Uterus (tissue), 4 donors: ENCODE measurements at places on chromosomes 12 and 14.

DNA sequence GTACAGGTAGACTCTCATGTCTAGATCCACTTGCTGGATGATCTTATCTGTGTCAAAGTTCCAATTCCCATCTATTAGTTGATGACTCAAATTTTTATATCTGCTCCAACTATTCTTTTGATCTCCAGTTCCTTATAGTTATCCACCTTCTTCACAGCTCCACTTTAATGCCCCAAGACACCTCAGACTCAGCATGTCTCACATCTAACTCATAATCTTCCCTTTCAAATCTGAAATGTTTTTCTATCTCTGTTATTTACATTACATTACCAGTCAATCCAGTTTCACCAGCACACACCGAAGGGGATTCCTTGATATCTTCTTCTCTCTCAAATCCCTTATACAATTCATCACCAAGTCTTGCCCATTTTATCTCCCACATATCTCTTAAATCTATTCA lies 3.7 kb upstream of the METAP2 start:
- DNase-seq: no peak

GRCh38 chr14:30218907-30219306 lies 291.3 kb upstream of the PRKD1 start:
- no peak for DNase-seq

GRCh38 chr12:101229841-101230241 lies 19.8 kb upstream of the SLC5A8 start:
- no peak for DNase-seq

GRCh38 chr12:66047411-66048021 lies 83.0 kb downstream of the LLPH start:
- DNase-seq: no peak

GRCh38 chr12:88141425-88141773 lies 489 bp downstream of the CEP290 start:
- DNase-seq: no peak

- DNase-seq: no peak
These were observed 55.7 kb upstream of the PRPF39 start for GRCh38 chr14:45028107-45028626.

GRCh38 chr12:107241411-107241810 lies 148.1 kb upstream of the CRY1 start:
- no peak for DNase-seq

DNA sequence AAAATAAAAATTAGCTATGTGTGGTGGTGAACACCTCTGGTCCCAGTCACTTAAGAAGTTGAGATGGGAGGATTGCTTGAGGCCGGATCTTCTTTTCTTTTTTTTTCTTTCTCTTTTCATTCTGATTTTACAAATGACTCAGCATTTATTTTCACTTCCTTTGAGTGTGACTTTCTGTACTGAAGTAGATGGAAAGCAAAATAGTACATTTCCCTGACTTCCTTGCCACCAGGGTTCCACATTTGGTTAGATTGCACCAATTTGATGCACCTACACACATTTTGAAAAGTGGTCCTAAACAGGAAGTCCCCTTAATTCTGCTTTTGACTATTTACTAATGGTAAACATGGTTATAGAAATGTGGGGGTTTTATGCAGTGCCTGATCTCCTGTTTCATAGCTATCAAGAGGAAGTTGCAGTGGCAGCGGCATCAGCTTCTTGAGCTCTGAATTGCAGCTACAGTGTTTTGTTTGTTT lies 13.0 kb upstream of the LEMD3 start:
- DNase-seq: no peak

DNA sequence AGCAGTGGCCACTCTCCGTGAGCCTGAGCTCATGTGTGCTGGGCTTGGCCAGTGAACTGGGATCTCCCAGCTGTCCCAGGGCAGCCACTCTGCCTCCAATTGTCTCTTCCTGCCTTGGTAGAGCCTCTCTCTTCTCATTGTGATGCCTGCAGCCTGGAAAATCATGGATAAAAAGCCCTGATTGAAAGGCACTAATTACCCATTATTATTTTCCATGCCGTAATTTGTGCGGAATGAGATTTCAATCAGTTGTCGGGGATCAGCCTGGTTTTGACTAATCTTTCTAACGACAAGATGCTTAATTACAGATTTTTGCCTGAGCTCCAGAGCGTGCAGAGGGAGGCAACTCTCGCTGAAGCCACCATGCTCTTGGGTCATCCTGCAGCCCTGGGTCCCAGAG lies 52.7 kb downstream of the ESRRB start:
- no peak for DNase-seq

DNA sequence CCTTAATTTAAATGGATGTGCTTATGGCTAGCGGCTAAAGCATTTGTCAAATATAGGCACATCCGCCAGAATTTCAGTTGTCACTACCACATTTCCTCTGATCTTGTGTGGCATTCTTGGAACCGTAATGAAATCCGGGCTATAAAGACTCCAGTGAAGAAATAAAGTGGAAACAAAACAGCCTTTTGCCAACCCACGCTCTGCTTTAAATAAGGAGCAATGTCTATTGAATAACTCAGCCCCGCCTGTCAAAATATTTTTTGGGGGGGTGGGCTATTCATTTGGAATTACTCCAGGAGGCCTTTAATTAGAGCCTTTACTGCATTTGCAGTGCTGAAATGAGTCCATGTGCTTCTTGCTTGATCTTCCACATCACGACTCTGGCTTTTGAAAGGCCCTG lies 179.6 kb upstream of the RPH3A start:
- no peak for DNase-seq

DNA sequence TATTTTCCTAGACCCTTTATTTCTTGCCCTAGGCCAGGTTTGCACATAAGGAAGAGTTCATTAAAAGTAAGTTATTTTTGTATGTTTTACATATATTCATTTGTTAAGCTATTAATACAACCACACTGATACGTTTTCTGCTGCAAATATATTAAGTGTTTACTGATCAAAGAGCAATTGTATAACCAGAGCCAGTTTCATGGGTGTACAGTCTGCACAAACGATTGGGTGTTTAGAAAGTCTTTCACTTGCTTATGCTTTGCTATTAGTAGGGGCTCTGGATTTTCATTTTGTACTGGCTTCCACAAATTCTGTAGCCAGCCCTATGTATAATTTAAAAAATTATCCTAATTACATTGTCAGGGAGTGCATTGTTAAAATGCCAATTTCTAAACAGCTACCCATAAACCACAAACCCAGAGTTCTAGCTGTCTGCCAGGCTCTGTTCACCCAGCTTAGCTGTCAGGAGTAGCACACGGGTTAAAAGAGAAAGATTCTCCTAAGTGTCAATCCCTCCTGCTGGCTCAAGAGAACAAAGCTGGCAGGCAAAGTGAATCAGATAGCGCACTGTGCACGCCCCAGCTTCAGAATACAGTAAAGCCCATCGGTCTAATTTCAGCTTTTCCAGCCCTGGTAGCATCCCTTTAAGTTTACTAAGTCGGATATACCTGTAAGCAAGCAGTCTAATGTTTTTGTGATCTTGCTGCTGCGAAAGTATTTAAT lies 151.0 kb upstream of the LMO3 start:
- no peak for DNase-seq

- DNase-seq: no peak
These were observed 871.6 kb upstream of the MDGA2 start for GRCh38 chr14:48546996-48547395.

- no peak for DNase-seq
These were observed 52.8 kb downstream of the AKAP6 start for GRCh38 chr14:32381869-32382268.

GRCh38 chr12:53601296-53601847 lies 24.8 kb downstream of the ATF7 start:
- no peak for DNase-seq

GRCh38 chr12:12616512-12617310 lies 5.0 kb downstream of the CREBL2 start:
- no peak for DNase-seq

DNA sequence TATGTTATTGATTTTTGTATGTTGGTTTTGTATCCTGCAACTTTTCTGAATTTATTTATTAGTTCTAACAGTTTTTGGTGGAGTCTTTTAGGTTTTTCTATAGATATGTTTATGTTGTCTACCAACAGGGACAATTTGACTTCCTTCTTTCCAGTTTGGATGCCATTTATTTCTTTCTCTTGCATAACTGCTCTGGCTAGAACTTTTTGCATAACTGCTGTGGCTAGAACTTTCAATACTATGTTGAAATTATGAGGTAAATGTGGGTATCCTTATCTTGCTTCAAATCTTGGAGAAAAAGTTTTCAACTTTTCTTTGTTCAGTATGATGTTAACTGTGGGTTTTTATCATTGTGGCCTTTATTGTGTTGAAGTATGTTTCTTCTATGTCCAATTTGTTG lies 39.9 kb upstream of the PLBD1 start:
- no peak for DNase-seq

- DNase-seq: no peak
These were observed 158.4 kb downstream of the KLHL28 start for GRCh38 chr14:44803239-44803905.

GRCh38 chr12:130014485-130014807 lies 110.6 kb upstream of the TMEM132D start:
- no peak for DNase-seq

DNA sequence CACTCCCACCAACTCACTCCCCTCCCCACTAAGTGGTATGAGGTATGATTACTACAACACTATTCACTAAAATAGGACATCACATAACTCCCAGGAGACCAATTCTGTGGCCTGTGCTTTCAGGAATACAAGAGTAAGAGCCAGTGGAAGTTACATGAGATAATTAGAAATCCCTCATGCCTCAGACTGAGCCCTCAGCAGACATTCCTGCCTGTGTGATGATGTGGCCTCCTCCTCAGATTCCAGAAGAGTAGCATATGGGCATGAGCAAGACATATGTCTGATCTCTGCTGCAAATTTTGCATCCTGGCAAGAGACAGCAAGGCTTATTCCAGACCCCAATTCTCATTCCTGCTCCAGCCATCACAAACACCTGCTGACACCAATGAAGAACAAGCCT lies 46.0 kb upstream of the BMP4 start:
- no peak for DNase-seq

- no peak for DNase-seq
These were observed 215.4 kb upstream of the NAV3 start for GRCh38 chr12:77615332-77615731.

GRCh38 chr14:99806836-99807235 lies 13.6 kb downstream of the EML1 start:
- peak; percentile 11 for DNase-seq

DNA sequence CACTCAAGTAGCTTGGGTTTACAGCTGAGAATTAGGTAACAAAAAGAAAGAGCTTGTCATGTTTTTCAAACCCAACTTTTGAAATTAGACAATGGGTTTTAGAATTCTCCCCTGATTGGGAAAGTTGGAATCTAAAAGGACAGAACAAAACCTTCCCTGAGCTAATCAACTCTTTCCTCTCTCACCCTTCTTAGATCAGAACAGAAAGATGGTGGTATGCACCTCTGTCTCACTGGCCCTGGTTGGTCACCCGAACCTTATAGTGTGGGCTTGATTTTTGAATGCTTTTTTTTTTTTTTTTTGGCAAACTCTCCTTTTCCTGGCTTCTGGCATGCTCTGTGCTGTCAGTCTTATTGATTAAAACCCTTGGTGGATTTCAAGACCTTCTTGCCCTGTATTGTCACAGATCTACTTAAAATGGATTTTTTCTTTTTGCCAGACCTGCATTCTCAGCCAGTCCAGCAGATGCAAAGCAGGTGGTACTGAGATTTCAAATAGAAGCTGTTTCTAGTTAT lies 251.1 kb upstream of the RMST start:
- no peak for DNase-seq

GRCh38 chr14:77212943-77213678 lies 31.5 kb downstream of the TMEM63C start:
- no peak for DNase-seq

GRCh38 chr14:104938960-104939359 lies 14.3 kb downstream of the PLD4 start:
- no peak for DNase-seq

- DNase-seq: peak; percentile 22
These were observed 37.9 kb downstream of the A2ML1 start for GRCh38 chr12:8860165-8860961.

DNA sequence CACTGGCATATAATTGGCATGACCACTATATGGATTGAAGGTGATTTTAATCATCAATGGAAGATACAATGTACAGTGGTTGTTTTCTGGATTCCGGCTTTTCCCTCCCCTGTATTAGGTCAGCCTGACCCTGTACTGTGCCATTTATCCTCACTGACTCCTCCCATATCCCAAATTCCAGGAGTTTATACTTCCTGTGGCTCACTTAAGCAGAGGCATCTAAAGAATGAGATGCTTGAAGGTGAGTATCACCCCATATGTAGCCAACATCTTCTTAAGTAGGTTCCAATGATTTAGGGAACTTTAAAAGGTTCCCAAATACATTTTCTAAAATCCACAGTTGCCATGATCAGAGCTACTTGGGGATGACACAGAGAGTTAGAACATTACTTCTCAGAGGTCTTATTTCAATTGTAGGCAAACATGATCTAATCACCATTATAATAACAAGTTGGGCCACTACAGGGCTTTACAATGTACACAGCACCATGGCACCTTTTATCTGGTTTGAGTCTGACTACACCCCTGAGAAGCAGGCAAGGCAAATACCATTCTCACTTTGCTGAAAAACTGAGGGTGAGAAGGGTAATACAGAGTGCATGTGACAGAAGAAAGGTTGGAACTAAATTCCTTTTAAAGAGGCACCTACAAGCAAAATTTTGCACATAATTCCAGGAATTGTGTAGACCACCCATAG lies 212.3 kb upstream of the GARIN6 start:
- DNase-seq: no peak

DNA sequence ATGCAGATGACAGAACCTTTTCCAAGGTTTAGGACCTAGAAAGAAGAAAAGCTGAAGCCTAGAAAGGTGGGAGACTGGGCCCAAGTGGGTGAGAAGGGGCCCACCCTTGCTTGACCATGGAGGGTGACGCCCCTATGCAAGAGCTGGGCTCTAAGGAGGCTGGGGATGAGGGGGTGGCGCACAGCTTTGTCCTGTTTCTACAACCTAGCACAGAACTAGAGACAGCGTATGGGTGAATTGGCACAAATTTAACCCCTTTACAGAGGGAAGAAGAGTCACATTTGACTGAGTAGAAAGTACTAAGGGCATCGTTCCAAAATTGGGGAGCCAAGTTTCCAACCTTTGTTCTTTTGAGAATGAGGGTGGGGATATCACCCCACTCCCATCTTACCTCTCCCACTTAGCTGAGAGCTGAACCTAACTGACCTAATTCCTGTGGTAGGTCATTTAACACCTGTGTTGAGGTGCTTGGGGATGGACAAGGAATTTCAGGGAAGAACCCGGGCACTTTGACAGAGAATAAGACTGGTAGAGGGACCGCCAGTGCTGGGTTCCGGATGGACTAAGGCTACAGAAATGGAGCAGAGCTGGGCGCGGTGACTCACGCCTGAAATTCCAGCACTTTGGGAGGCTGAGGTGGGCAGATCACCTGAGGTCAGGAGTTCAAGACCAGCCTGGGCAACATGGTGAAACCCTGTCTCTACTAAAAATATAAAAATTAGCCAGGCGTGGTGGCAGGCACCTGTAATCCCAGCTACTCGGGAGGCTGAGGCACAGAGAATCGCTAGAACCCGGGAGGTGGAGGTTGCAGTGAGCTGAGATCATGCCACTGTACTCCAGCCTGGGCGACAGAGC lies 5.2 kb downstream of the NFKBIA start:
- DNase-seq: no peak

- no peak for DNase-seq
These were observed 78.6 kb upstream of the IFNG-AS1 start for GRCh38 chr12:67910360-67911274.

GRCh38 chr12:18483698-18484325 lies 222.5 kb downstream of the PIK3C2G start:
- DNase-seq: no peak

- DNase-seq: no peak
These were observed 238.2 kb upstream of the FLRT2 start for GRCh38 chr14:85291731-85292130.
